ENCODE measurements at places on chromosomes 16 and 17.
A peak's percentile ranks its signal among the peaks of the same experiment; 100 is the strongest.

GRCh38 chr17:8438441-8438840 is 2.8 kb downstream of the NDEL1 start:
- no peak for DNase-seq

DNA sequence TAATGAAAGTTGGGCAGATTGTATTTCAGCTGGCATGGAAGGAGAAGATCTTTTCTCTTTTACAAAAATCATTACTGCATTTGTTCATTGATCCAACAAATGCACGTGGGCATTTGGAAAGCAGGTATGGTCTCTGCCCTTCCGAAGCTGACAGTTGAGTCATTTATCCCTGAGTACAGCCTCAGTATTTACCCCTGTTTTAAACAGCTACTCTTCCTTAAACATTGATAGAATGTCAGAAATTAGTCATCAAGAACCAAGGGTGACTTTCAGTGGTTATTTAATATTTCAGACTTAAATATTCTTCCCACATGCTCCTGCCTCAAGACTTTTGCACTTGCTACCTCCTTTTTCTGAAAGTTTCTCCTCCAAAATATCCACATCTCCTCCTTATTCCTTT is 226.7 kb upstream of the HSBP1 start:
- no peak for DNase-seq

DNA sequence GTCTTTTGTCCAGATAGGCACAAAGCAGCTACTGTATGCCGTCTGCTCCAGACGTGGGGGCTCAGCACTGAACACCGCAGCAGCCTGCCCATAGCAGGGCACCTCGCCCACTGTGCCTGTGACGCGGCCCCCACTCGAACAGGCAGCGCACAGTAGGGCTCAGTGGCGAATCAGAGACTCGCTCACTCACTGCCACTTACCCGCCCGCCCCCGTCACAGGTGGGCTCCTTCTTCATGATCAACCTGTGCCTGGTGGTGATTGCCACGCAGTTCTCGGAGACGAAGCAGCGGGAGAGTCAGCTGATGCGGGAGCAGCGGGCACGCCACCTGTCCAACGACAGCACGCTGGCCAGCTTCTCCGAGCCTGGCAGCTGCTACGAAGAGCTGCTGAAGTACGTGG is 23.6 kb downstream of the TPSG1 start:
- no peak for DNase-seq

- no peak for DNase-seq
These were observed 1.3 kb downstream of the SNN start for GRCh38 chr16:11669380-11670146.

DNA sequence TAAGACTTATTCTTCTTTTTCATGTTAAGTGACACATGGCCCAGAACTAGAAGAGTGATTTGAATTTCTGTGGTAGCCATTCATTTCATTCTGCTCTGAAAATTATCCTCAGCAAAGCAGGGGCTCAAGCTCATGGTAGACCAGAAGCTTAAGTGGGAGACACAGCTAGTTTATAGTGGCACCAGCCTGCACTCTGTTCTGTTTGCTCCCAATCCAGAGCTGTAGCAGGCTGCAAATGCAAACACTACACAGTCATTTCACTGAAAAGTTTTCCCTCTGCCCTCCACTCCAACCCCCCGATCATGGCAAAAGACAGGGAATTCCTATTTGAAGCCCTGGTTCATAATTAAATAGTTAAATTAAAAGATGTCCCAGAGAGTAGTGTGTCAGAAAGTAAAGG is 17.1 kb downstream of the MPP2 start:
- no peak for DNase-seq

GRCh38 chr16:77540646-77541045 is 105.8 kb upstream of the ADAMTS18 start:
- peak; percentile 79 for DNase-seq

Data from non-pigmented ciliary epithelial cell (primary cell).